ENCODE measurements at places on chromosomes 7 and 10. TPM values are rescaled to one million over a fixed set of nuclear protein-coding genes. Genes with fewer than 3 reads are reported as not detected.
A peak's percentile ranks its signal among the peaks of the same experiment; 100 is the strongest.

The BAG3 gene
- total RNA-seq: 41.5 TPM

The SORCS3 gene
- total RNA-seq: not detected

DNA sequence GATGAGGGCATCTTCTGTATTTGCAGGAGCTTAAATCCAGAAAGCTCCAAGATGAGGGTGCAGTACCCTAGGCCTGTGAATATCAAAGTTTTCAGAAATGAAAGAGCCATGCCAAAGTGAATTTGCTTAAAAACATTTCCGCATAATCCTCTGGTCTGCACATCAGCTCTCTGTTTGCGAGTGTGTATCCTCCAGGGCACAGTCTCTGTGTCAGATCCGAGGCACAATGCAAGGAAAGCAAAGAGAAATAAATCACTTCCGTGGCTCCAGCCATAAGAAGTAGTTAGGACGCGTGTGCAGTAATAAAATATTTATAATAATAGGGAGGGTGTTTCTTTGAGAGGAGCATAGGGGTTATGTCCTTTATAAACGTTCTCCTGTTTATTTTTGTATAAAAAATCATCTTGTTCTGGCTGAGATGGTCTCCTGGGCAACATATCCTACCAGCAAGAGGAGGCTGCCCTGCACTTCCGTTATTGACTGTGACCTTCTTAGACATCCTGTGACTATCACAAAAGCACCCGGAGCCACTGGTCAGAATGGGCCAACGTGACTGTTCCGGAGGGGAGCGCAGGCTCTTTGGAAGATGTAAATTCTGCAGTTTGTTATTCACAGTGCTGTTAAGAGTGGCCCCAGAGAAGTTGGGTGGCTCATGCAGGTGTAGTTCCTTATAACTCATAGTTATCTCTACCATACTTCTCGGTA is 667.6 kb upstream of the FOXK1 start:
- peak overlapping the region; percentile 11 for H3K27ac ChIP-seq
- H3K4me1 ChIP-seq: no peaks in the 10 kb centered on the region
- no peak overlapping the region for H3K4me3 ChIP-seq
- H3K27me3 ChIP-seq: no peaks in the 10 kb centered on the region

- no peak overlapping the region for H3K27ac ChIP-seq
- no peak overlapping the region for H3K4me3 ChIP-seq
- no peak for DNase-seq
- H3K27me3 ChIP-seq: no peaks in the 10 kb centered on the region
- no peaks in the 10 kb centered on the region for H3K4me1 ChIP-seq
Measured at GRCh38 chr10:6337382-6337781, 134.7 kb downstream of the PFKFB3 start.

DNA sequence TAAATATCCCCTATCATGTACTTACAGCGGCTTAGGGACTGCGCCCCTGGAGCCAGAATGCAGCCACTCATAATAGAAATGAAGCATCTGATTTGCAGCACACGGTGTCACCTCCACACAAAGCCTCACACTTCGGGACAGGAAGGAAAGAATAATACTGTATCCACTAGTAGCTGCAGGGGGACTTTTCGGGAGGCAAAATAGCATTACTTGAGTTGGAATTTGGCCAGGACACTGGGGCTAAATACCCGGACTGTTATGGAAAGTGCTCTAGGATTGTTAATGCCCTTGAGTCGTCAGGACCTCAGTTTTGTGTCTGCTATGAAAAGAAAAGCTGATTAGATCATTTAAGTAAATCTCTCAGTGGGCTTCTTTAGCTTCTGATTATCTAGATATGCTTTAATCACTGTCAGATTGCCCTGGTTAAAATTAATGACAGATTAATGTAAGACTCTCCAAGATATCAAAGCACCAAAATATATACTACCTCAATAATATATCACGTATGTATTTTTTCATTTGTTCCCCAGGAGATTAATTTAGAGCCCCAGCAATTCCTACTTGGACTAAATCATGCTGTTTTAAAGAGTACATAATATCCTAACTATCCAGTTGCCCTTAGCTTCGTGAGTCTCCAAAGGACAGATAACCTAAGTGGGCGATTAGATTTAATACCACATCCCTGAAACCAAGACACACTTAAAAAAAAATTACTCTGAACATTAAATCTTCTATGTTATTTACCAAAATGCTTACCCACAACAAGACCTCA is 173.0 kb upstream of the NEBL start:
- no peaks in the 10 kb centered on the region for H3K4me1 ChIP-seq
- no peak for DNase-seq
- no peak overlapping the region for H3K27ac ChIP-seq
- no peaks in the 10 kb centered on the region for H3K36me3 ChIP-seq
- no peaks in the 10 kb centered on the region for H3K27me3 ChIP-seq

Data from upper lobe of right lung (tissue), 1 donor.